ENCODE measurements at places on chromosomes 1 and 21. TPM values are rescaled to one million over a fixed set of nuclear protein-coding genes. Genes with fewer than 3 reads are reported as not detected.
A peak's percentile ranks its signal among the peaks of the same experiment; 100 is the strongest.

- peak; percentile 56 for DNase-seq
These were observed 152.2 kb downstream of the CLEC20A start for GRCh38 chr1:178344513-178345091.

The TEX38 gene
- not detected for total RNA-seq

The IBA57 gene
- 3.2 TPM for total RNA-seq

DNA sequence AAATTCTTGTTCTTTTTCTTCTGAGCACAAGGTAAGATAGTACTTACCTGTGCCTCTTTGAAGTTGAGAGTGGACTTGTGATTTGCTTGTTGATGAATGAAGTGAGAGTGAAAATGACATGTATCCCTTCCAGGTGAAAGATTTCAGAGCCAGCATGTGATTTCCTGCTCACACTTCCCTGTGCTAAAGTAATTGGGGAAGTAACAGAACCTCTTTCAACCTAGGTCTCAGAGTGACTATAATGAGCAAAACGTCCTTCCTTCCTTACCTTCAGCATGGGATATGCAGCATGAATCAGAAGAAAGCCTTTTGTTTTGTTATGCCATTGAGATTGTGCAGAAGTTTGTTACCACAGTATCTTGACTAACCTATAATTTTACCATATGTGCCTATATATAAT, 24.6 kb downstream of the RAVER2 start:
- no peak for DNase-seq

DNA sequence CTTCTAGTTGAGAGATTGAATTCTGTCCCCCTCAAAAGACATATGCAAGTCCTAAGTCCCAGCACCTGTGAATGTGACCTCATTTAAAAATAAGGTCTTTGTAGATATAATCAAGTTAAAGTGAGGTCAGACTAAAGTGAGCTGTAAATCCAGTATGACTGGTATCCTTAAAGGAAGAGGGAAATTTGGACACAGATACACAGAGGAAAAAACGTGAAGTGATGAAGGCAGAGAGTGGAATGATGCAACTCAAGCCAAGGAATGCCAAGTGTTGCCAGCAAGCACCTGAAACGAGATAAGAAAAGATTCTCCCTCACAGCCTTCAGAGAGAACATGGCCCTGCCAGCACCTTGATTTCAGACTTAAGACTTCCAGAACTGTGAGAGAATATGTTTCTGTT, 444.7 kb upstream of the VAMP3 start:
- DNase-seq = no peak

- peak; percentile 65 for DNase-seq
These were observed 4.3 kb upstream of the C1QTNF12 start for GRCh38 chr1:1250786-1251284.

GRCh38 chr1:7570311-7570710, 200.8 kb upstream of the VAMP3 start:
- no peak for DNase-seq

DNA sequence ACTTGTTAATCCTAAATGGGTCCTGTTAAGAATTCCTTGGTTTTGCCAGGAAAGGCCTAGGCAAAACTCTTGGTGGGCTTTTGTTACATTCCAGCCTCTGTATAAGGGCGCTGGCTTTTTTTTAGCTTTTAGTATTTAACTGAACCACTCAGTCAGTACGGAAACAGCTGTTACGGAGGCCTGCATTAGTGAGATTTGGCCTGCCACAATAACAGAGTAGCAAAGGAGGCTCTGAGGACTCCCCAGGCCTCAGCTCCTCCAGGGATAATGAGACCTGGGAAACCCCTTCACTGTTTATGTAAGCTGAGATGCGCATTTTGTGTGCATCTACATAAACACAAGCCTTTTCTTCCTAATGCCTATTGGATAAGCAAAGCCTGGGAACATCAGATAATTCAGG, 210.2 kb downstream of the APP start:
- DNase-seq = no peak

DNA sequence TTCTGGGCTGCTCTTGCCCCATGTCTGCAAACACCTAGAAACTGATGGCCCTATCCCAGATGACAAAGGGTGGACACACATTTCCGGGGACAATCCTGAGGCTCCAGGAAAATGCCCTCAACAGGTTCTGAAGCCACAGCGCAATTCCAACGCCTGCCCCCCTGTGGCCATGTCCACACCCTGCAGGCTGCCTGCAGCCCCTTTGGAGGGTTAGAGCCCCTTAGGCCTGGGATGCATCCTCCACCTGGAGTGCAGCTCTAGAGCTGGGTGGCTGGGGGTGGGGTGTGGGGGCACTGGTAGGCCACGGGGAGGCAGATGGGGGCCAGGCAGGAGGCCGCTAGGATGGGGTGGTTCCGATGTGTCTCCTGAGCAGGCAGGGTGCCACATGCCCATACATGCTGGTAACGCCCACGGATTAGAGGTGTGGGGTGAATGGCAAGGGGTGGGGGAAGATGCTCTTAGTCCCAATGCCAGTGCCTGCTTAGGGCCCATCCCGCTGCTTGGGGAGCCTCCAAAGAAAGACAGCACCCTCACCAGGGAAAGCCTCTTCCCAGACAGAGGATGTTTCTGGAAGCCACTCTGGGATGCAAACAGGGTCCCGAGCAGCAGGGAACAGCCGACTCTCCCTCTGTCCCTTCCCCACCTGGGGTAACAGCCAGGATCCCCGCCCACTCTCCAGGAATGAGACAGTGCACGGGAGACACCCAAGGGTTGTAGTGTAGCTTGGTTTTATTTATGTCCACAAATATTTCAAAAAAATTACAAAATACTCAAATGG, 34.0 kb downstream of the SLC45A1 start:
- peak; percentile 59 for DNase-seq

DNA sequence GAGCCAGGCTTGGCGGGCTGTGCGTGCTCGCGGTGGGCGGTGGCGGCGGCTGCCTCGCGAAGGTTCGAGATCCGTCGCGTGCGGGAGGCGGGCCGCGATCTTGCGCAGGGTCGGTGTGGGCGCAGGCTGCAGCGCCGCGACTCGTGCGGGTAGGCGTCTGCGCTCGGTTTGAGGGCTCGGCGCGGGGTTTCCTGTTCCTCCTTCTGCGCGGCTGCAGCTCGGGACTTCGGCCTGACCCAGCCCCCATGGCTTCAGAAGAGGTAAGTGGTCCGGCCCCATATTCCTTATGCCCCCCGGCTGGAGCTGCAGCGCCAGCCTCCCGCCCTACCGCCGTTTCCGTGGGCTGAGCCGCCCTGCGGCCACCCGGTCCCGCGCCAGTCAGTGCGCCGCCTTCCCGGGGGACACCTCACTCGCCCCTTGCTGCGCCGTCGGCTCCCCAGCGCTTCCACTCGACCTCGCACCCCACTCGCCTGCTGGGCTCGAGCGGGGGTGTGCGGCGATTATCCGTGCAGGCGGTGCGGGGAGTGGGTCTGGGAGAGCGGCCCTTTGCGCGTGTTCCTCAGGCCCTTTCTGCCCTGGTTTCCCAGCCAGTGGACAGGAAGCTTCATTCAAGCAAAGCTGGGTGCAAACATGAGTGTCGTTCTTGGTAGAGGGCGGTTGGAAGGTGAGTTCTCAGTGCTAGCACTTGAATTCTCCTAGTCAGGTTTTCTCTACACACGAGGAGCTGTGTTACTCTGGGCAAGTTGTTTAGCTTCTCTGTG, at the start of gene CACYBP:
CACYBP (plus strand) TSS at position 12 of the 761 bp plus-strand sequence; CDS start at position 246, 234 bp downstream.
- no peak for DNase-seq

DNA sequence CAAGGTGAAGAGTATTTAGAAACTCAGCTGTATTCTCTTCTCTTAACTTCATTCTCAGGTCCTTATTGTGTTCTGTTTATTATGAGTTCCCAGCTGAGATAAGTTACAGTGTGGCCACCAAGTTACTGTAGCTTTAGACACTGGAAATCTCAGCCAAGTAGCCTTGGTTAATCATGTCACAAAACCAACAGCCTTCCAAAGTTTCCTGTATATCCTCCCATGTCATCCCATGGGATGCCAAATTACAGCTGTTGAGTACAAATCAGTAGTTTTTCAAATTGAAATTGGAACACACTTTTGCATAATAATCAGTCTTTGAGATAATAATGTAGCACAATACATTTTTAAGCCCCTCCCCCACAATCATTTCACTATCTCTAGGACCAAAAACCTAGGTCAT, 10.7 kb downstream of the ADAMTS5 start:
- DNase-seq = no peak

GRCh38 chr1:8197493-8198282, 120.2 kb upstream of the SLC45A1 start:
- no peak for DNase-seq

- no peak for DNase-seq
These were observed 41.4 kb upstream of the IGSF5 start for GRCh38 chr21:39703578-39703977.

The USH2A gene
- total RNA-seq = not detected

GRCh38 chr1:32702599-32703478, at the start of gene SYNC:
Gene SYNC, minus strand, starts transcription at chr1:32702770. Its CDS starts 110 bp downstream, at chr1:32702660.
- no peak for DNase-seq

DNA sequence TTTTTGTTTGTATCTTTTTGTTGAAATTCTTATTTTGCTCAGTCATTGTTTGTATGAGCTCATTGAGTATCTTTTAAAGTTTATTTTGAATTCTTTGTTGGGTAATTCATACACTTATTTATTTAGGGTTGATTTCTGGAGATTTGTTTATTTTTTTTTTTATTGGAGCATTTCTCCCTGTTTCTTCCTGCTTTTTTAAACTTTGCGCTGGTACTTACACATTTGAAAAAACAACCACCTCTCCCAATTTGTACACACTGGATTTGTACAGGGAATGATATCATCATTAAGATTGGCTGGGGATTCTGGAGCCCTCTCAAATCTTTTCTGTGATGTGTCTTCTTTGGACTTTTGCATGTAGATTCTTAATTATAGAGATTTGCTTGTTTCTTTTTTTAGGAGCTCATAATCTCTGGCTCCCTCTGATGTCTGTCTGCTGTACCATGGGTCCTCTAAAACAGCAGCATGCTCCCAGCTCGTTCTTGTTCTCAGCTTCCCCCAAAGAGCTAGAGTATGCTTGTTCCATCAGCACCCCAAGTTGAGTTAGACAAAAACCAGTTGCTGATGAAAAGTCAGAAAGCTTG, 310.7 kb downstream of the DUSP10 start:
- DNase-seq = no peak

GRCh38 chr1:23171181-23171755, 2.6 kb upstream of the LUZP1 start:
- DNase-seq = no peak

DNA sequence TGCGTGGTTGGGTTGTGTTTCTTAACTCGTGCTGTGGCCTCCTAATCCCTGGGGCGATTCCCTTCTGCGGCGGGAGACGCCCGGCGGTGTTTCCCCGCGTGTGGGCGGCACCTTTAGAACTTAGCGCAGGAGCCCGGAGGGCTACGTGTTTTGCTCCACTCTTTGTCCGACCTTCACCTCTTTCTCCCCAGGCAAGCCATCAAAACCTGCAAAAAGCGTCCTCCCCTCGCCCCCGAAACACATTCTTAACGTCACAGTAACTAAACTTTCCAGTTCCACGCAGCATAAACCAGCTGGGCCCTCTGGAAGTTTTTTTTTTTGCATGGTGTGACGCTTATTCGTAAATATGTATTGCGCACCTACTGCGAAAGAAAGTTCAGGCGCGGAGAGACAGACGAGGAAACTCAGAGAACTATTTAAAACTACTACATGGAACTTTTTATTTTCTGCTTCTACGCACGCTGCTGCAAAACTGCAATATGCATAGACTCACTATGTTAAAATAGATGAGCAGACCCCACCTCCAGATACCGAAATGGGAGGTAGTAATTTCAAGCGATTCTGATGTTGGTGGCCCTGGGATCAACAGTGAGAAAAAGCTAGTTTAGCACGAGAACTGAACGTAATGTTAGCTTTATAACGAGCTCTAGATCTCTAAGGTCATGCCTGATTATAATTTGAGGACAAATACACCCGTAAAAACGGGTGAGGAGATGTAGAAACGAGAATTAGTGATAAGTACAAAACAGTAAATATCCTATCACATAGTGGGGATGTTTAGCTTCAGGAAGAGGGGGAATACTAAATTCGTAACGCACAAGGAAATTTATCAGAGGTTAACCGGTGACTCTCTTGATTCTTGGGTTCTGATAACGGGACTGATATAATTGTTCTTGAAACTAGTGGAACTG, 920 bp downstream of the MTR start:
- peak; percentile 66 for DNase-seq

DNA sequence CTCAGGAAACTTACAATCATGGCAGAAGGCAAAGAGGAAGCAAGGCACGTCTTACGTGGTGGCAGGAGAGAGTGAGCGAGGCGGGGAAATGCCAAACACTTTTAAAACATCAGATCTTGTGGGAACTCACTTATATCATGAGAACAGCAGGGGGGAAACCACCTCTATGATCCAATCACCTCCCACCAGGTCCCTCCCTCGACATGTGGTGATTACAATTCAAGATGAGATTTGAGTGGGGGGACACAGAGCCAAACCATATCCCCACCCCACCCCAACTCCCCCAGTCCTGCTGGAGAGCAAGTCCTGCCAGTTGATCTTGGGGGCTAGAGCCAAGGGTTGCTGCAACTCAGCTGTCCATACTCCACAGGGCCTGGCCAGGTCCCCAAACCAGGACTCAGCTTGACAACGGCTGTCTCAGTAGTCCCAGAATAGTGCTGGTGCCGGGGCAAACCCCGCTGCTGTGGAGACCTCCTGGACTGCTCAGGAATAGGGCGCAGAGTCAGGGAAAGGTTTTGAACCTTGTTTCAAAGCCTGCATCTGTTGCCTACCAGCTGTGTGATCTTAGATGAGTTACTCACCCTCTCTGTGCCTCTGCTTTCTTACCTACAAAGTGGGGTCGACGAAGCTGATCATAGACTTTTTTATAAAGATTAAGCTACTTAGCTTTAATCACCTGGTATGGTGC, 79.5 kb downstream of the STUM start:
- no peak for DNase-seq

DNA sequence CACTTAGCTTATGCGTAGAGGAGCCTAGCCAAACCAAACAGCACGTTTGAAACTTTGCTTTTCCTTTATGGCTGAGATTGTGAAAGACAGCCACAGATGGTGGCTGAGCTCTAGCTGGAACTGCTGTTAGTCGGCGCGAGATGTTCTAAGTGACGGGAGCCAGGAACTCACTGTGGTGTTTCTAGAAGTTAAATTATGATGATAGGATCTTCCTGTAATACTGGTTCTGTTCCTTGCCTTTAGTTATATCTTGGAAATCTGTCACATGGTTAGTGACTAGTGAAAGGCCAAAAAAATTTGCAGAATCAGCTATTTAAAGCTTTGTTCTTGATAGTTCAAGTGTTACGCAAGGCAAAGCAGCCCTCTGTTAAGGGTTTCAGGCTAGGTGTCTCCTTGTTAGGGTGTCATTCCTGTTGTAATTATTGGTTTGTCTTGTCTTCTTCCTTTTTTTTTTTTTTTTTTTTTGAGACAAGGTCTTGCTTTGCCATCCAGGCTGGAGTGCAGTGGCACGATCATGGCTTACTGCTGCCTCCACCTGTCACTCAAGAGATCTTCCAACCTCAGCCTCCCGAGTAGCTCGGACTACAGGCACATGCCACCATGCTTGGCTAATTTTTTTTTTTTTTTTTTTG, 22.6 kb downstream of the AK4 start:
- no peak for DNase-seq

- no peak for DNase-seq
These were observed 279.3 kb downstream of the SETD4 start for GRCh38 chr21:35780983-35781382.

The OR10Z1 gene
- not detected for total RNA-seq

- no peak for DNase-seq
These were observed 111.9 kb downstream of the DENND1B start for GRCh38 chr1:197663162-197663953.

The AMPD1 gene
- total RNA-seq = not detected

The PLA2G2C gene
- total RNA-seq = not detected

All from Karpas-422 (cell line).